ENCODE measurements at places on chromosomes 2 and 18. TPM values are rescaled to one million over a fixed set of nuclear protein-coding genes. Genes with fewer than 3 reads are reported as not detected.

The RTP5 gene
- not detected for total RNA-seq

The LRRC30 gene
- not detected for total RNA-seq

The RGPD4 gene
- not detected for total RNA-seq

The CDH19 gene
- not detected for total RNA-seq

The SCN3A gene
- not detected for total RNA-seq

The NEDD4L gene
- total RNA-seq, result 6.6 TPM

The CNGA3 gene
- total RNA-seq, result under 0.01 TPM

The DLX1 gene
- under 0.01 TPM for total RNA-seq
